ENCODE measurements at places on chromosomes 5 and 9.

GRCh38 chr5:40743771-40744170 is 12.0 kb downstream of the TTC33 start:
- no peak for DNase-seq

- no peak for DNase-seq
Measured at GRCh38 chr5:116658141-116658540, 83.5 kb upstream of the SEMA6A start.

GRCh38 chr5:99176186-99176585 is 247.4 kb upstream of the CHD1 start:
- peak; percentile 22 for DNase-seq

DNA sequence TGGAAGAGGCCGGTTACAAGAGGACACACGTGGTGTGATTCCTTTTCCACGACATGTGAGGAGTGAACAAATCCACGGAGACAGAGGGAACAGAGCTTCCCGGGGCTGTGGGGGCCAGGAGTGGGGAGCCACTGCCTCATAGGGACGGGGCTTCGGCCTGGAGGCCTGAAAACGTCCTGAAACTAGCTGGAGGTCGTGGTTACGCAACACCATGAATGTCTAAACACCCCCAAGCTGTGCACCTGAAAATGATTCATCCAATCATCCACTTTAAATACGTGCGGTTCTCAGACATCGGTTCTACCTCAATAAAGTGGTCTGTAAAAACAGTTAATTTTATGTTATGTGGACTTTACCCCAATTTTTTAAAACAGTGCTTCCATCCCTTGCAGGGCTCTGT is 65.3 kb upstream of the PPP1R26 start:
- no peak for DNase-seq

GRCh38 chr9:114021578-114021977 is 56.5 kb downstream of the AMBP start:
- DNase-seq = no peak

- peak; percentile 59 for DNase-seq
Measured at GRCh38 chr5:17169507-17169906, 47.9 kb upstream of the BASP1 start.

GRCh38 chr9:69971643-69972449 is 71.8 kb upstream of the MAMDC2 start:
- DNase-seq = peak; percentile 81

DNA sequence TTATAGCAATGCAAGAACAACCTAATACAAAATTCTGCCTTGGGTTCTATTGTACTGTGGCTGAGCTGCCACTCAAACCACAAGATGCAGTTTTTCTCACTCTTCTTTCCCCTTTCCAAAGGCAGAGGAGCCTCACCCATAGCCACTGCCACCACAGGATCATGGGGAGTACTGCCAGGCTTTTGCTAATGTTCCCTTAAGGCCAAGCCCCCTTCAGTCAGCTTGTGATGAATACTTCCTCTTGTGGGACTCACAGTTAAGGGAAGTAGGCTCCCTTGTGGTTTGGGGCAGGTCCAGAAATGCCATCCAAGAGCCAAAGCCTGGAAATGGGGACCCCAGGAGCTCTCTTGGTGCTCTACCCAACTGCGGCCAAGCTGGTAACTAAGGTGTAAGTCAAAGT is 258.7 kb downstream of the SPATA31D1 start:
- DNase-seq = peak; percentile 25

- no peak for DNase-seq
Measured at GRCh38 chr9:80077059-80077458, 505.3 kb downstream of the TLE4 start.

DNA sequence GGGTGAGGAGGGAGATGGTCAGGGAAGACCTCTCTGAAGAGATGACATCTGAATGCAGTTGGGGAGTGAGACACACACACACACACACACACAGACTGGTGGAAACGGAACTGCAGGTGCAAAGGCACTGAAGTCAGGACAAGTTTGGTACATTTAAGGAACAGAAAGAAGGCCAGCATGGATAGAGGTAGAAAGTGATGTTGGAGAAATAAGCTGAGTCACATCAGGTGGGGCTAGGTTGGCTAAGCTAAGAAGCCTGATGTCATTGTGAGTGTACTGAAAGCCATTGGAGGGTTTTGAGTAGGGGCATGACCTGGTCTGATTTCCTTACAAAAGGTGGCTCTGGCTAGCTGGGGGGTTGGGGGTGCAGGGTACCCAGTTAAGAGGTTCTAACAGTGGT is 3.1 kb downstream of the BSPRY start:
- DNase-seq = no peak

All from mesendoderm (in vitro differentiated cells).